Calu3 (cell line): ENCODE measurements at places on chromosomes 1 and 21.
A peak's percentile ranks its signal among the peaks of the same experiment; 100 is the strongest.

DNA sequence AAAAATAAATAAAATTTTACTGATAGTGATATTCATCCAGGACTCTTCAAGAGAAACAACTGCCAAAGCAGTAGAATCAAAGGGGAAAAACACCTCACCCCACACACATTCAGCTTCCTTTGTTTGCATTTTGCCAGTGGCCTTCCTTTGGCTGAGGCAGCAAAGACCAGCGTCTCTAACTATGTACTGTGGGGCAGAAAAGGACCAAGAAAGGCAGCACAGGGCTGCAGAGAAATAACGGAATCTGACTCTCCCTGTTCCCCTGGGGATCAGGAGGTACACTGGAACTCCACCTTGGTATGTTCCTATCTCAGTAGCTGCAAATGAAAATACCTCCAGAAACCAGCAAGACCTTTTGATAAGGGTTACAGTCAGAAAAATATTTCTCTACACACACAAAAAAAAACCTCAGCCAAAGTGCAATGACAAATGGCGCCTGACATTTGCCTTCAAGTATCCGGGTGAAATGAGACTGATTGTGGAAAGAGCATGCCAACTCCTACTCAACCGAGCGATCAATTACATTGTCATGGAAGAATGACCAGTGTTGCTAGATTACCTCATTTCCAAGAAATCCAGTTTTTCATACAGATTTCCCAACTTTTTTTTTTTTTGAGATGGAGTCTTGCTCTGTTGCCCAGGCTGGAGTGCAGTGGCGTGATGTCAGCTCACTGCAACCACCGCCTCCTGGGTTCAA is 50.9 kb downstream of the TARBP1 start:
- DNase-seq = no peak
- no peak overlapping the region for H3K4me3 ChIP-seq

DNA sequence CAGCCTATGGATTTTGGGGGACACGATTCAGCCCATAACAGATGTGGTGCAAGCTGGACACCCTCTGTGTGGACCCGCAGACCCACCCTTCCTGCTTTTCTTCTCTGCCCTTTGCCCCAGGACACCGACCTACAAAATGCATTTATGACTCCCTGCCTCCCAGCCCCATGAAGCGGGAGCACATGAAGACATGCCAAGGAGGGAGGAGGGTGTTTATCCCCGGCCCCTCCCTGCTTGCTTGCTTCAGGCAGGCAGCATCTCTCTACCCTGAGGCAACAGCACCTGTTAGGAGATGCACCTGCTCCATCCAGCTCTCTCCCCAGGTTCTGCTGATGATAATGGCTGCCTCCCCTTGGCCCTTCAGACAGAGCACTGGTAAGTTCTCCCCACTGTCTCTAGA is 187.5 kb downstream of the PSMG1 start:
- peaks cover 17% of the 10 kb centered on the region for H3K4me1 ChIP-seq
- H3K27me3 ChIP-seq = no peaks in the 10 kb centered on the region

DNA sequence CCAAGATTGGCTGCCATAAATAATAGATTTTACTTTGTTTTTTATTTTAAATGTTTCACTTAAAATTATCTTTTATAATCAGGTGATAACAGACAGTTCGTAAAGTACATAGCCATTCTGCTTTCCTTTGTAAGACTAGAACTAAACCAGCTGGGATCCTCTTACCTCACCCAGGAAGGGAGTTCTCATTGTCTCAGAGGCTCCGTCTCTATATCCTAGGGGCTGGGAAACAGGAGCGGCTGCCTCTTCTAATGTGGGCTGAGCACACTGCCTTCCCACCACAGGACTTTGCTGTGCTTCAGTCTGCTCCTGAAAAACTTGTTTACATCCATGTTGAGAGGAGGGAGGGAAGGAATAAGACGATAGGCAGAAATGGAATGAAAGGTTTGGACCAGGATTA is 45.6 kb upstream of the PGD start:
- peaks cover 5% of the 10 kb centered on the region for H3K36me3 ChIP-seq
- no peak overlapping the region for H3K4me3 ChIP-seq
- H3K4me1 ChIP-seq = no peaks in the 10 kb centered on the region
- no peak for DNase-seq

GRCh38 chr1:101240041-101240430 is 3.2 kb downstream of the S1PR1 start:
- no peak overlapping the region for H3K27ac ChIP-seq
- DNase-seq = no peak
- H3K4me3 ChIP-seq = no peak overlapping the region
- H3K36me3 ChIP-seq = peaks cover 19% of the 10 kb centered on the region

GRCh38 chr1:174975764-174976163 is 24.0 kb upstream of the CACYBP start:
- H3K4me3 ChIP-seq = no peak overlapping the region
- H3K27ac ChIP-seq = peak overlapping the region; percentile 75
- peaks cover 46% of the 10 kb centered on the region for H3K4me1 ChIP-seq
- peaks cover 40% of the 10 kb centered on the region for H3K36me3 ChIP-seq
- H3K27me3 ChIP-seq = no peaks in the 10 kb centered on the region

DNA sequence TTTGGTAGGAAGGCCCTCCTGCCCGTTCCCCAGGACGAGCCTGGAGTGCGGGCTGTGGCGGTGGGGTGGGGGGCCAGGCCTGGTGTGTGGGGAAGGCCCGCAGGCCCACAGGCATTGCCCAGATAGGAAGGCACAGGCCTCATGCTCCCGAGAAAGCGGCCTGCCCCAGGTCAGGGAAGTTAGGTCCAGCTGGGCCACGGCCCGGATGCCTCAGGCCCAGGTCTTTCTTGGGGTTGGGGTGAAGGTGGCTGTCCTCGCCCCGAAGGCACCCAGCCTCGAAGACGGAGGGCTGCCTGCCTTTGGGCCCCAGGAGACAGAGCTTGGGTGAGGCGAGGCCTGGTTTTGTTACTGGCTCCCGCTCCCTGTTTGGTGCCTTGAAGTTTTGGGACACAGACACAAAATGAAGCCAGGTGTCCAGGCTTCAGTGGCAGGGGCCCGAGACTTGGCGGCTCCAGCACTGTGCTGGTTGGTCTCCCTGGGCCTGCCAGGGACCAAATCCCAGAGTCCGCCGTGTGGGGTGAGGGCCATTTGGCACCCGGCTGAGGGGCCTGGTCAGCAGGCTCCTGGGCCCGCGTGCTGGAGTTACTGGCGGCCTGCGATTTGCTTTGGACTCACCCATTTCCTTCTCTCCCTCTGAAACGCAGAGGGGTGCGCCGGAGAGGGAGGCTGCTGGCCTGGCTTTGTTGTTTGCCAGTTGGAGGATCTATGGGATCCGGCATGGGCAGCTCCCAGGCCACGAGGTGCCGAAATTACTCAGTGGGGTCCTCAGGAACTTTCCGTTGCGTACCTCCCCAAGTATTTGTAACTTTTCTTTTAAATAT is 2.0 kb downstream of the SKI start:
- peak overlapping the region; percentile 87 for H3K4me3 ChIP-seq
- H3K27me3 ChIP-seq = no peaks in the 10 kb centered on the region
- DNase-seq = peak; percentile 18
- H3K27ac ChIP-seq = no peak overlapping the region

GRCh38 chr1:11802616-11802972 is 3.2 kb downstream of the MTHFR start:
- no peak for DNase-seq
- peaks cover 45% of the 10 kb centered on the region for H3K36me3 ChIP-seq
- H3K4me1 ChIP-seq = peaks cover 36% of the 10 kb centered on the region
- H3K27ac ChIP-seq = no peak overlapping the region

DNA sequence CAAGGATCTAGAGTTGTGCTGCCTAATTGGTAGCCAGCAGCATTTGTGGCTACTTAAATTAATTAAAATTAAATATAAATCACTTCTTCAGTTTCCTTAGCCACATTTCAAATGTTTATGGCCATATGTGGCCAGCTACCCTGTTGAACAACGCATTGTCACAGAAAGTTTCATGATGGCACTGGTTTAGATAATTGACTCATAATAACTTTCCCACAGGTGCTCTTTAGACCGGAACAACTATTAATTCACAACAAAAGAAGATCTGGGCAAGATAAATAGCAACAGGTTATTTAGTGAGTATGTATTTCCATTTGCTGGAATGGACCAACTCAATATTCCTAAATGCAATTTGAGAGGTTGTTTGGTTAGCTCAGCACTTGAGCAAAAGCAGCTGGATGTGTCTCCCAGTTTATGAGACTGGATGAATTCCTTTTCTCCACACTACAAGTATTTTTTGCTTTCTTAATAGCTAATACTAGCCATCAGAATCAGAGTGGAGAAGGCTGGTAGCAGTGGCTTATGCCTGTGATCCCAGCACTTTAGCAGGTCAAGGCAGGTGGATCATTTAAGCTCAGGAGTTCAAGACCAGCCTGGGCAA is 3.7 kb upstream of the AMIGO1 start:
- DNase-seq = no peak
- H3K27me3 ChIP-seq = peaks cover 35% of the 10 kb centered on the region
- H3K36me3 ChIP-seq = no peaks in the 10 kb centered on the region
- no peak overlapping the region for H3K4me3 ChIP-seq

DNA sequence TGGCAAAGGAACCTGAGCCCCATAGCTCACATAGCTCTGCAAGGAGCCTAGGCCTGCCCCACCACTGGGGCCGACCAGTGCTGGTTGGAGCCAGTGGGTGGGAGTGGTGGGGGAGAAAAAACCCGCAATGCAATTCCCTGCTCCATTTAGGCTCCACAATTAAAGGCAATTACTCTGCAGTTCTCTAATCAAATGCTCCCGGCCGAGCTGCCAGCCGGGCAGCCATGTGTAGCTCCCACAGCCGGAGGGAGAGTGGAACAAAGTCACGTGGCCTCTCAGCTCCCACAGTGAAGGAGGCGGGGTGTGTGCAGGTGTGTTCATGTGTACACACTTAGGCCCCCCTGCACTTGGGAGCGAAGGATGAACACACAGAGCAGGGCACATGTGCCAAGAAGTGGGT is 81.6 kb downstream of the KIRREL1 start:
- DNase-seq = no peak
- H3K4me1 ChIP-seq = peaks cover 8% of the 10 kb centered on the region
- H3K36me3 ChIP-seq = no peaks in the 10 kb centered on the region
- H3K27me3 ChIP-seq = no peaks in the 10 kb centered on the region
- H3K27ac ChIP-seq = no peak overlapping the region

DNA sequence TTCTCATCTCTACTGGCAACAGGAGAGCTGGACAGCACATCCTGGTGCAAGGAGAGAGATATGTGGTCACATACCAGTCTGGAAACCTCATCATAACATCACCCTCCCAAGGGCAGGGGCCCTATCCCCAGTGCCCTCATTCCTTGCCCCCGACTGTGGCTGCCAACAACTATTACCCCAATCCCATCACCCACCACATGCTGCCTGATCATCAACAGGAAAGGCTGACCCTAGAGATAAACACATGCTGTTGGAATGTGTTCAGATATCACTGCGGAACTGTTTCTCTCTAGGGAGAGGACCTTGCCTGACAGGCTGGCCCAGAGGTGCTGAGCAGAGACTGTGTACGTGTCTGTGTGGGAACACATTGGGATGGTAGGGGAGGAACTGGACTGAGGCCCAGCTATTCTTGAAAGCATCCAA is 4.5 kb upstream of the INKA2 start:
- peaks cover 12% of the 10 kb centered on the region for H3K4me1 ChIP-seq
- peaks cover 13% of the 10 kb centered on the region for H3K36me3 ChIP-seq
- no peak overlapping the region for H3K27ac ChIP-seq
- H3K4me3 ChIP-seq = no peak overlapping the region
- no peak for DNase-seq

GRCh38 chr1:46536527-46536926 is 14.9 kb downstream of the KNCN start:
- no peak overlapping the region for H3K27ac ChIP-seq
- H3K4me1 ChIP-seq = peaks cover 2% of the 10 kb centered on the region
- no peak overlapping the region for H3K4me3 ChIP-seq
- no peak for DNase-seq
- peaks cover 5% of the 10 kb centered on the region for H3K36me3 ChIP-seq

DNA sequence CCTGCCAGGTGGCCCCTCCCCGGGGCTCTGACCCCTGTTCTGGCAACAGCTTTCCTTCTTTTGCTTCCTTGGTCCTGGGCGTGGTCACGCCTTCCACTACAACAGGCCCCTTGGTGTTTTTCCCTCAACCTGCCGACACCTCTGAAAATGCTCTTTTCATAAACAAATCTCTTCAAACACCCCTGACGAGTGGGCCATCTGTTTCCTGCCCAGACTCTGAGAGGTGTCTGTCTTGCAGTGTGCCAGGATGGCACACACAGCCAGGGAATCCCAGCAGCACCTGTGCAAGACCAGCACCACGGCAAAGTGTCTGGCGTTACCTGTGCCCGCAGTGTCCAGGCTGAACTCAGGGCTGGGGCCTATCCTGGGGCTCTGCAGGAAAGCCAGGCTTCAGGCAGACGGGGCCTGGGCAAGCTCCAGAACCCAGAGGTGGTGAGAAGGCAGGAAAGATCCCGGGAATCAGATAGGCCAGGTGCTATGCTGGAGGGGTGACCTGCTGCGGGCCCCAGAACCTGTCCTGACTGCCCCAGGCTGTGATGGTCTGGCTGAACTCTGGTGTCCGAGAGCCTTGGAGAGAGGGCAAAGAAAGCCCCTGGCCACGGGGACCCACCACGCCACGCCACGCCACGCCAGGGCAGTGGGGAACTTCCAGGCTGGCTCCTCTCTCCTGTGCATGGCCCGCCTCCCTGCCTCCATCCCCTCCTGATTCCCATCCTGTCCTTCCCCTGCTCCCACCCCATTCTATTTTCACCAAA is 88.9 kb downstream of the SIK1 start:
- H3K27me3 ChIP-seq = no peaks in the 10 kb centered on the region
- DNase-seq = no peak
- peak overlapping the region; percentile 1 for H3K27ac ChIP-seq
- no peak overlapping the region for H3K4me3 ChIP-seq

DNA sequence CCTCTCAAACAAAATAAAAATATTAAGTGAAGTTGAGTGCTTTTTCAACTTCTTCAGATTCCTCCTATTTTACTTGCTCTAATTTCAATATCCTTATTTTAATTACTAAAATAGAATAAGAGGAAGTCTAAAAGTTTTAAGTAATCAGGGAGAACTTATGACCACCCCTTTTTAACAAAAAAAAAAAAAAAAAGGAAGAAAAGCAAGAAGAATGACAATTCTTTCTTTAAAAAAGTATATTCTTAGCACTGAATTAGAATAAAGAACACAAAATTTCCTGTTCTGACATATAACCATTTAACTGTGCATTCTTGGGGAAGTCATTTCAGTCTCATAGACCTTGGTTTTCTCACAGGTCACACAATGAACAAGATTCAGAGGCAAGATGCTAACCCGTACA is 46.8 kb downstream of the SAMSN1 start:
- H3K27me3 ChIP-seq = no peaks in the 10 kb centered on the region
- no peak overlapping the region for H3K4me3 ChIP-seq
- DNase-seq = no peak
